Cardiac muscle cell (in vitro differentiated cells and primary cell): ENCODE measurements at places on chromosomes 5 and 9. TPM values are rescaled to one million over a fixed set of nuclear protein-coding genes. Genes with fewer than 3 reads are reported as not detected.

DNA sequence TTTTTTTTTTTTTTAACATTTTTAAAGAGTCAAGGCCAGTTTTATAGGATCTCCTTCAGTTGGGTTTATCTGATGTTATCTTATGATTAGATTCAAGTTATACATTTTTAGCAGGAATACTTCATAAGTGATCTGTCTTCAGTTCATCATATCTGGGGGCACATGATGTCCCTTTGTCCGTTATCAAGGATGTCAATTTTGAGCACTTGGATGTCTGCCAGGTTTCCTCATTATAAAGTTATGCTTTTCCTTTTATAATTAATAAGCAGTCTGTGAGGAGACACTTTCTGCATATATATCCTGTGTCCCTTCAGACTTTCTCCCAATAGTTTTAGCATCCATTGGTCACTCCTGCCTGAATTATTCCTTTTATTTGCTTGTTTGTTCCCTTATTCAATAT lies 11.8 kb downstream of the HDHD3 start:
- no peak for DNase-seq

DNA sequence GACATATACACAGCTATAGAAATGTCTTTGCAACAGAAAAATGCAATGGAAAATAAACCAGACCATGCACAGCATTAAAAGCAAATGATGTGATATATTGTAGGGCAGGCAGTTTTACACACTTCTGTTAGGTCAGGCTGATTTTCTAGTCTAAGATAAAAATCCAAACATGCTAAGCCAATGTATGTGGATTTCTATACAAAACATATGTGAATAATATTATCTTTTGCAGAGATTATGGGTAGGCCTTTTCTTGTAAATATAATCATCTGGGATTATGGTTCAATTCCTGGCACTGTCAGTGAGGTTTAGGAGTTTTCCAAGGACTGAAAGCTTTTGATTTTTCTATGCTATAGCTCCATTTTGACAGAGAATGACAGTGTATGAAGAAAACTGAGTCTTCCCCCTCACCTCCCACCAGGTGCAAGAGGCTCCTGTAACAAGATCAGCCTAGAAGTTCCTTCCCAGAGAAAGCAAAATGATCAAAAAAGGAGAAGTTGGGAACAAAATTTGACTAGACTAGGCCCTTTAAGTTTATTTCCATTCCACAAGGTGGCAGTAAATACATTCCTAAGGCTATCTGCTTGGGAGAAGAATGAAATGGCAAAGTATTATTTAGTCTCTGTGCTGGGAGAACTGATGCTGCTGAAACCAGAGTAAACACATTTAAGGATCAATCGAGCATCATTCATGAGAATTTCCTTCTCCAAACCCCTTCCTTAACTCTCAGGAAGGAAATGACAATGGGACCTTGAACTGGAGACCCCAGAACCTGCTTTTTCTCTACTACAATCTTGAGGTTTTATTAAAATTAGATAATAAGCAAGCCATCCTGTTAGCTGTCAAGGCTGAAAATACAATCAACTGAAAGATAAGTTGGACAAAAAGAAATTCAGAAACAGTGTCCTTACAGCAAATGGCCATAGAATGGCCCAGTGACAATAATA lies 133.0 kb upstream of the TUT7 start:
- DNase-seq, result peak; percentile 84

MIER3 gene
- total RNA-seq, result 16.0 and 17.4 TPM in 2 replicates

GRCh38 chr9:97694769-97695168 lies 2.4 kb downstream of the XPA start:
- no peak for DNase-seq

GRCh38 chr5:140131967-140132409 lies 6.3 kb downstream of the IGIP start:
- peak; percentile 89 for DNase-seq

GRCh38 chr9:125889476-125890419 lies 142.6 kb downstream of the PBX3 start:
- peak; percentile 66 for DNase-seq

ABCA1 gene
- total RNA-seq, result 12.6 and 23.0 TPM in 2 replicates

- DNase-seq, result no peak
Observed at GRCh38 chr9:133331641-133332380, 4.2 kb downstream of the SURF6 start.

DNA sequence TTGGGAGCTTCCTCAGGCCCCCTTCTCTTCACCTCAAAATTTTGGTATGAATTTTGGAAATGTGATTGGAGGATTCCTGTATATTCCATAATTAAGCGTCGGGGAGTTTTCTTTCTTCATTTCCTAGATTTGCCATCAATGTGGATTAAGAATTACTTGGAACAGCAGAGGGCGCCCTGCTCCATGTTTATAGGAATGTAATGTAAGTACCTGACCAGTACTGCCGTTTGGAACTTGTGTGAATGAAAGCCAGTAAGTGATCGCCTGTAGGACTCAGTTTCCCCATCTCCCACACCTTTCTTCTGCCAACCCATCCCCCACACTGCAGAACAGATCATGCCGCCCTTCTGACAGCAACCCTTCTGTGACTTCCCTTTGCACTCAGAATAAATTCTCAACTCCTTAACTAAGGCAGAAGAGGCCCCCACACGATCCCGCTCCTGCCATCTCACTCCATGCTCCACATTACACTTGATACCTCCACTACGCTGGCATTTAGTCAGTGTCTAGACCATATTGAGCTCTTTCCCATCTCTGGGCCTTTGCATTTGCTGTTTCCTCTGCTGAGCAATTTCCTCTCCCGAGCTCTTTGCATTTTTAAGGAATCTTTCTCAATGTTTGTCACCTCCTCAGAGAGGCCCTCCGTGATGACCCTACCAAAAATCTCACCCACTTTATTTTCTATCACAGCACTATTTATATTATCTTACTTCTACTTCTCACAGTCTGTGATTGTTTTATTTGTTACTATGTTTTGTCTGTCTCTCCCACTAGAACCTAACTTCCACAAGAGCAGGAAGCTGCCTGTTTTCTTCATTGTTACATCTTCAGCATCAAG lies 79.5 kb upstream of the HTR4 start:
- peak; percentile 86 for DNase-seq

CACNA1B gene
- 0.32 and 0.60 TPM in 2 replicates for total RNA-seq
